ENCODE measurements at places on chromosomes 1 and 21.
A peak's percentile ranks its signal among the peaks of the same experiment; 100 is the strongest.

DNA sequence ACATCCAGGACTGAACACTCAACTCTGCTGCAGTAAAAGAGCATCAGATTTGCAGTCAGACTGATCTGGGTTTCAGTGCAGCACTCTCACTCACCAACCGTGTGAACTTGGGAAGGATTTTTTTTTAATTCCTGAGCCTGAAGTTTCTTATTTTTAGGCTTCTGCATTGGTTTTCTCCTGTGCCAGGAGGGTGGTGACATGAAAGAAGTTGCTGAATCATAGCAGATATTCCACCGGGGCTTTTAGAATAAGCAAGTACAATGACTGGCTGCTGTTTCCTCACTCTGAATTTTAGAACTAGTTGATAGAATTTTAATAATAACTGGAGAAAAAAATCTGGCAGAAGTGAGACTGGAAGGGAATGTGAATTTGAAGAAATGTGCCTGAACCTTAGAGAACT, 11.6 kb downstream of the ADAM30 start:
- no peak for DNase-seq

GRCh38 chr1:40425198-40425597, 25.1 kb upstream of the ZFP69B start:
- no peak for DNase-seq

DNA sequence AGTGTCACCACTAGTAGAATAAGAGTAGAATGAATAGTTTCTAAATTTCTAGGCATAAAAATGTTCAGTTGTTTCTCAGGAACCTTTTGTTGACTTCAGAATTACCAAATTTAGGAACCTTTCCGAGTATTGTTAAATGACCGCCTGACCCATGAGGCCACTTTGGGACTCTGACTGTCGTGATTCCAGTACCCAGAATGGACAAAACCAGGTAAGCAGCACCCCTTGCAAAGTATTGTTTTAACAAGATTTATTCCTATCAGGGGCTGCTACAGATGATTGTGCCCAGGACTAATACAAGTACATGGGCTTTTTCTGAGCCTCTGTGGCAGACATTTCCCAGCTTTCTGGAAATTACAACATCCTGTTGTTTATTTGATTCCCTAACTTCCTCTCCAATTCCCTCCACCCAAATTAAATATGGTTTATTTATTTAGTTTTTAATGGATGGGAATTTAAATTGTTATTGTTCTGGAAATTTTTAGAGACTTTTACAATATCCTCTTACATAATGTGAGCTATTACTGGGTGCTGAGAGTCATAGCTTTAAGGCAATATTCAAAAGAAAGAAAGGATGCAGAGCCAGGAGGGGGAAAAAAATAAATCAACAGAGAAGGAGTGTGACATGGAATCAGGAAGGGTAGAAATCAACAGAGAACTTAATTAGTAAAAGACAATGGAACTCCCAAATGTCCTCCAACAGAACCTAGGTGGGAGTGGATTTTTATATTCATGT, 37.4 kb upstream of the NTPCR start:
- no peak for DNase-seq

DNA sequence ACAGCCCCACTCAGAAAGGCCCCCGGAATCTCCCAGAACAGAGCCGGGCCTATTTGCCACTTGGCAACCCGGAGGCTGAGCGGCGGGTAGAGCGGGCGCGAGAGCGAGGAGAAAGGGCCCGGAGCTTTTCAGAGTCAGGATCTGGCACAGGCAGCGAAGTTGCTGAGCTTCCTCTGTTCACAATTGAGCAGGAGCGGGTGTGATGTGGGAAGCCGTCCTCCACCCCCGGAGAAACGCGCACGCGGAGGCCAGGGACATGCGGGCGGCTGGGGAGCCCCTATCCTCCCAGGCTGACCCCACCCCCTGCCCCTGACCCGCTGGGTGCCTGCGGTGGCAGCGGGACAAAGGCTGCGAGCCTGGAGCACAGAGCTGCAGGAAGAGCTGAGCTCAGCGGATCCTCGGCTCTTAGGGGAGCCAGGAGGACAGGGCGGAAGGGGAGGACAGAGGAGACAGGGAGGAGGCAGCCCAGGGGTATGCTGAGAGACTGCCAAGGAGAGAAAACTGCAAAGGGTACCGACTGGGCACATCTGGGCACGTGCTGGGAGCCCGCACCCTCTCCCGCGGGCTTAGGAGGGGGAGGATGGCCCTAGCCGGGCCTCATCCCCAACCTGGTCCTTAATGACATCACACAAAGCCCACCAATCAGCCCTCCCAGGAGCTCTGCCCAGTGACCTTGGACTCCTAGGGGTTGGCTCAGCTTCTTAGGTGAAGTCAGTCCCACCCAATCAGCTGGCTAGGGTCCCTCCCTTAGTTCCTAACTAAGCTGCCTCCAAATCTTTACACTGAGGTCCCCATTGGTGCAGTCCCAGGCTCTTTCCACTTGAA, 9.3 kb downstream of the KIF21B start:
- DNase-seq = no peak

DNA sequence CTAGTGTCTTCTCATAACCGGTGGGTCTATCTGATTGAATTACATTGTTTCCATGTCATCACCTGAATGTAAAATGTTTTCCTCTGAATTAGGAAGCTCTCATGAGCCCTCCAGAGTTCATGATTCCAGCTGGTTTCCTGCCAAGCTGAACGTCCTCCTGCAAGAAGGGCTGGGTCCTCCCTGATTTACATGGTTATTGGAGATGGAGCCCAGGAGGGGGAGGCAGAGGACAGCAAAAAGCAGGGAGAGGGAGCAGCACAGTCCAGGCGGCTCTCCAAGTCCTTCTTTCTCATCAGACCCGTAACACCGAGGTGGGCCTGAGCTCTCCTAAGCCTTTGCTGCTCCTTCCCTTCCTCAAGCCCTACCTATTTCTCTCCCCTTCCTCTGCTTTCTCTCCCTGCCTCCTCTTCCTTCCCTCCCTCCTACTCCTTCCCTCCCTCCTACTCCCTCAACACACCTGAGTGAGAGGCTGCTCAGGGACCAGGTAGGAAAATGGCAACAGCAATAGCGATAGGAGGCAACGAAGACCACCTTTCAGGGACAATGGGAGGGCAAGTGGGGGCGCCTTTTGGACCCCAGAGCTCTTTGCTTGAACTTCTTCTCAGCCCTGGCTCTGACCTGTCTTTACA, 265.9 kb downstream of the PRDM2 start:
- DNase-seq = peak; percentile 33

DNA sequence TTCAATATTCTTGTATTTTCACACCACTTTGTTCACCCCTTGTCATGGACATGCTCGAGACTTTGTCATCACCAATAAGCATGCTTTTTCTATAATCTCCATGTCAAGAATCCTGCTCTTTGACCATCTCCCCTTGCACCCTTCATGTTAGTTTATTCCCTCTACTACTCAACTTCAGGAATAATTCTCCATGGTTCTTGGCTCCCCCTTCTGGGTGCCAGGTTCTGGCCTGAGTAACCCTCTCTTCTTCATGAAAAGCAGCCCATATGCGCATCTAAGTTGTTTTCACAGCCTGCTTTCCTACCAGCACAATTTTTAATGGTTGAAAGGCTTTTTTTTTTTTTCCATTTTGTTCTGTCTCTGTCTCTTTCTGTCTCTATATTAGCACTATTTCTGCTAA, 160.7 kb downstream of the LEPR start:
- DNase-seq = no peak

- no peak for DNase-seq
These were observed 28.1 kb downstream of the ARHGEF10L start for GRCh38 chr1:17567582-17567981.

- no peak for DNase-seq
These were observed 31.2 kb upstream of the THEM4 start for GRCh38 chr1:151940541-151940940.

GRCh38 chr1:106754957-106755356, 301.5 kb upstream of the PRMT6 start:
- no peak for DNase-seq

- peak; percentile 45 for DNase-seq
These were observed 26.5 kb upstream of the PLA2G2C start for GRCh38 chr1:20212685-20213331.
